ENCODE measurements at places on chromosomes 7 and 10.

DNA sequence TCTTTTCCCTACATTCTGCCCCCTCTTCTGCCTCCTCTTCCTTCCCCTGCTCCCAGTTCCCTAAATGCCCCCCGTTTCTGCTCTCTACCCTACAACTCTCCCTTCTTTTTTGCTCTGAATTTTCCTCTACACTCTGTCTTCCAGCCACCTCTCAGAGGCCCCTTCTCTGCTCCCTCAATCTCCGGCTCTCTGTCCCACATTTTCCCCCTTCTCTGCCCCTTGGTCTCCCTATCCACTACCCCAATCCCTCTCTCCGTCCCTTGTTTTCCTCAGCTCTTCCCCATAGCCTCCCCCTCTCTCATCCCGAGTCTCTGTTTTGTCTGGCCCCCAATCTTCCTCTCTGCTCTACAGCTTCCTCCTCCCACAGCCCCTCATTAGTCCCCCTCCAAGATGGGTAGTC lies 3.3 kb downstream of the ALOX5 start:
- no peak for DNase-seq

DNA sequence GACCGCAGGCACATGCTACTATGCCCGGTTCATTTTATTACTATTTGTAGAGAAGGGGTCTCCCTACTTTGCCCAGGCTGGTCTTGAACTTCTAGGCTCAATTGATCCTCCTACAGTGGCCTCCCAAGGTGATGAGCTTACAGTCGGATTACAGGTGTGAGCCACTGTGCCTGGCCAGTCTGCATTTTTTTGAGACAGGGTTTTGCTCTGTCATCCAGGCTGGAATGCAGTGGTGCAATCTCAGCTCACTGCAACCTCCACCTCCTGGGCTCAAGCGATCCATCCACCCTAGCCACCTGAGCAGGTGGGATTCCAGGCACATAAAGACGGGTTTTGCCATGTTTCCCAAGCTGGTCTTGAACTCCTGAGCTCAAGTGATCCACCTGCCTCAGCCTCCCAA lies 2.3 kb upstream of the H2BK1 start:
- DNase-seq: no peak

- DNase-seq: no peak
These were observed 46.4 kb downstream of the MTURN start for GRCh38 chr7:30181211-30181610.

DNA sequence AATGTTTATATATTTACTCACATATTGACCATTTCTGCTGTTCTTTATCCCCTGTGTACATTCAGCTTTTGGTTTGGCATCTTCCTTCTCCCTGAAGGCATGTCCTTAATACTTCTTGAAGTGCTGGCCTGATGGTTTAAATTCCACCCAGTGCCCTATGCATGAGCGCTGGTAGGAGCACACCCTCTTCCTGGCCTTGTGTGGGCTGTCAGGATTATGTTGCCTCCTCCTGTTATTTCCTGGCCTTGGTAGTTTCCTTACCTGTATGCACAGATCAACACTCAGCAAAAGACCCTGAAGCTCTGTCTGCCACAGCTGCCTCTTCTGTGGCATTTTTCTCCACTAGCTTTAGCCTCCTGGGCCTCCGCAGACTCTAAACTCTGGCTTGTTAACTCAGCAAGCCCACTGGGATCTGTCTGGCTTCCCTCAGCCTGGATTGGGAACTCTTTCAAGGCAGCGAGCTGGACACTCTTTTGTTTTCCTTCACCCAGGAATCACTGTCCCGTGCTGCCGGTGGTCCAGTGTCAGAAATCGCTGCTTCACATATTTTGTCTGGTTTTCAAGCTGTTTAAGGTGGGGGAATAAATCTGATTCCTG lies 595.2 kb downstream of the SDK1 start:
- no peak for DNase-seq

- no peak for DNase-seq
These were observed 457 bp downstream of the ACADSB start for GRCh38 chr10:123009105-123009820.

- no peak for DNase-seq
These were observed 28.3 kb upstream of the ZMIZ2 start for GRCh38 chr7:44720301-44720700.

DNA sequence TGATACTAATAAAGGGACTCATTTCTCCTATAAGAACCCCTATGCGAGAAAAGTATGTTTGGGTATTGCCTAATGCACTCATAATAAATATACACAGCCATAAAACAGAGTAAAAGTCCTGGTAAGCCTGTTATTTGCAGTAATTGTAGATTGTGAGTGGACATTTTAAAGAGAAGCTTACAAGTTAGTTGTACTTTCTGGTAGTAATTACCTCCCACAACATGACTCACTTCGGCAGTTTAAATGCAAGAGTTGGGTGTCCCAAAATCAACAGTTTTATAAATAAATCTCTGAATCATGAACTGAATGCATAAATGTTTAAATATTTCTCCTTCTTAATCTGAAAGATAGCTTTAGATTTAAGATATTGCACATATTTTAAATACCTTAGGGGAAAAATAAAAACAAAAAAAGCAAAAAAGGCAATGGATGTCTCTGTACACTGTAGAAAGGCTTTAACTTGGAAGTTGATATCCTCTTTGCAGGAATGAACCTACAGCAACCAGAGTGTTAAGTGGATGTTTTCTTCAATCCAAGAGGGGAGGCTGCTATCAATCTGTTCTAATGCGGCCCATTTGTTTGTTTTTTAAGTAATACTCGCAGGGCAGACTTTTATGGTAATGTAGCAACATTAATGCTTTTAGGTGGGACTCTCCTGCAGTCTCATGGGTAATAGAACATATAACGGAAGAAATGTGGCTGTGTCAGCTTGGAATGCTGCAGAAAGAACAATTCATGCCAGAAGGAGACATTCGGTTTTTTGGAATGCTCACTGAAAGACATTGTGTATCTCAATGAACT lies 57.3 kb upstream of the ZEB1 start:
- no peak for DNase-seq

- no peak for DNase-seq
These were observed 17.7 kb downstream of the ACSM6 start for GRCh38 chr10:95211606-95212279.

GRCh38 chr10:15336211-15336610 lies 34.9 kb downstream of the FAM171A1 start:
- no peak for DNase-seq

GRCh38 chr7:29146057-29146706 lies at the start of gene CPVL:
Gene CPVL (minus strand): TSS chr7:29146537. CDS start chr7:29121061, 25,476 bp downstream.
- peak; percentile 58 for DNase-seq

DNA sequence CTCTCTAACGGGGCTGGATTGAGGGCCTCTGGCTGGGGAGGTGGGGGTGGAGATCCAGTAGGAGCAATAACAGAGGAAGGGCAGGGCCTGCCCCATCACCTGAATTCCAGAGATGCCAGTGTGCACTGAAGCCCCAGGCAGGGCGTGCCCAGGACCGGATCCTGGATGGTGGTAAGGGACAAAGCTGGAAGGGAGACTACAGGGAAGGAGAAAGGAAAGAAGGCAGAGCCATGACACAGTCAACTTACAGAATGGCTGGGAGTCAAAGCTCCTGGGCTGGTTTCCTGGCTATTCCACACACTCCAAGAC lies 666 bp downstream of the TMEM139 start:
- no peak for DNase-seq

DNA sequence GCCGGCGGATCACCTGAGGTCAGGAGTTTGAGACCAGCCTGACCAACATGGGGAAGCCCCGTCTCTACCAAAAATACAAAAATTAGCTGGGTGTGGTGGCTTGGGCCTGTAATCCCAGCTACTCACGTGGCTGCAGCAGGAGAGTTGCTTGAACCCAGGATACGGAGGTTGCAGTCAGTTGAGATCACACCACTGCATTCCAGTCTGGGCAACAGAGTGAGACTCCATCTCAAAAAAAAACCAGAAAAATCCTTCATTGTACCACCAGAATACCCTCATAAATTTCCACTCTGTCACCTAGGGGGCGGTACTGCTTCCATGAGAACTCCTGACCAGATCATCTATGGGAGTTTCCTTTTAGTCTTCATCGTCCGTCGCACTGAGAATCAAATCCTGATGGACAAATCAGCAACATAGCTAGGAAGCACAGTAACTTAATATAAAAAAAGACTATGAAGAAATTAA lies 225.8 kb upstream of the KLF14 start:
- DNase-seq: no peak

Data from pons (tissue), 1 donor.